SIG-M5 (cell line): ENCODE measurements at places on chromosomes 5 and 9.

GRCh38 chr9:20569525-20569924, 52.8 kb downstream of the MLLT3 start:
- DNase-seq: no peak

DNA sequence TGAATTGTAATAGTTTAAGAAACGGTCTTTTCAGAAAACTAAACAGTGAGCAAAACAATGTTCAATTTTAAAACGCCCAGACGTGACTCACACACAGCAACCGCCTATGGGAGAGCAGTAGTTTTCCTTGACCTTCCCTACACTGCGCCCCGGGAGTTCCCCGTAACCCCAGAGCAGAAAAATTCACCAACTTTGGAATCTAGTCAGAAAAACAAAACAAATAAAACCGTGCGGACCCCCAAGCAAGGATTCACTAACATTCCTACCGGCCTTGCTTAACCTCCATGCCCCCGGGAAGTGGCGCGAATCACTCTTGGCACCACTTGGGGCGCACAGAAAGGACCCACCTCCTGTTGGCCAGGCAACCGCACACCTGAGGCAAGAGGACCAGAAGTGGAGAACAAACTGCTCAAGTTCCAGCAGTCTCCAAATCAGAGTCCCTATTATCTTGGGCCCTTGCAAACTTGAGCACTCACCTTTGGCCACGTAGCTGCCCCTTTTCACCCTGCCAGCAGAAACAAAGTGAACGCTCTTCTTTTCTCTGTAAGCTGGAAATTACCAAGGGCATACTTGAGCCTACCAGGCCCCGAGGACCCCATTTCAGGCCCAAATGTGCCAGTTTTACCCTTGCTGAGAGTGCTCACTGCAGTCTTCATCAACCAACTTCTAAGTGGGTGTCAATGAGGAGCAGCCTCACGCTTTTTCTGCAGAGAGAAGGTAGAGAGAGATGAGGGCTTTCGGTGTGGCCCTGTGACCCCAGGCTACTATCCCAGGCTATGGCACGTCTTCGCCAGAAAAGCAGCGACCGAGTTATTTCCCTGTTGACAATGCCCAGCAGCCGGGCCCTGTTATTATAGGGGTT, 189.7 kb downstream of the MEF2C start:
- no peak for DNase-seq

- DNase-seq: no peak
Observed at GRCh38 chr5:149056616-149057165, 6.2 kb downstream of the SH3TC2 start.

DNA sequence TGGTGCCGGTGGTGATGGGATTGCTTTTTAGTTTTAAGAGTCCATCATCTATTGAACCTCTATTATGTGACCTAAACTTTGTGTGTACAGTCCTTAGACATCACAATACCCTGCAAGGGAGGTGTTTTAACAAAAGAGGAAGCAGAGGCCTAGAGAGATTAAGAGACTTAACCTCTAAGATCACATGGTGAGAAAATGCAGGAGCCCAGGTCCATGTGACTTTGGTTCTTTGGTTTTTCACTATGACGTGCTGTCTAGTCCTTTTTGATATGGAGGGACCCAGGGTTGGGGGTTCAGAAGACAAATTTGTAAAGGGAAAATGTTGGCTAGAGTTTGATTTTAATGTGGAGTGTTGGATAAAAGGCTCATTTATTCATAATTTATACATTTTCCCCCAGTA, 34.1 kb upstream of the TRMT10B start:
- DNase-seq: no peak

DNA sequence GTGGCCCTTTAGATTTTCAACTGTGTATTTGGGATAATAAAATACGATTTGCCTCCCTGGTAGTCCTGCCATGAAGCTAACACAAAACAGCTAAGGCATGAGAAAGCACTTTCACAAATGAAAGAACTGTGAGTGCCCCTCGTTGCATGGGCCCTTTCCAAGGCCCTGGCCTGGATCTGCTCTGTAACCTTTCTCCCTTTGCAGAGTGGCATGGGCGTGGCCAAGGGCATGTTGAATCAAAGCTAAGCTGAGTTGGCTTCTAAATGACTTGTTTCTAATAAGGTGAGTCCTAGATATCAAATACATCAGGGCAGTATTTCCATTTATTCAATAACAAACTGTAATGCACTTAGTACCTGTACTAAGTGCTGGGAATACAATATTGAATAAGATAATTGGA, 78.7 kb upstream of the PTPN3 start:
- DNase-seq: no peak

DNA sequence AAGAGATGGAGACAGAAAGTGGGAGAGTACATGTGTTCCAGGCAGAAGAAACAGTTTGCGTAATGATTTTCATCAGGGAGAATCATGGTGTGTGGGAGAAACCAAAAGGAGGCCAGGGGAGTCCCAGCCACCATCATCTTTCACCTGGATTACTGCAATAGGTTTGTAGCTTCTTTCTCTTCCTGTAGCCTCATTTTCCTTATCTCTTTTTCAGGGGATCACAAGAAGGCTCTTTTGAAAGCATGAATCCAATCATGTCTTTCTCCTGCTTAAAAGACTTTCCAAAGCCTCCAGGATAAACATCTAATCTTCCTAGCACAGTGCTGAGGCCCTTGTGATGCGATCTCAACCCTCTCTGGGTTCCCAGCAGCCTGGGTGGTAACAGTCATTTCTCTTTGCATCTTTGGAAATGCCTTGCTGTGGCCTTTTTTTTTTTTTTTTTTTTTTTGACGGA, 10.3 kb upstream of the GPBP1 start:
- DNase-seq: no peak

- no peak for DNase-seq
Observed at GRCh38 chr9:90102292-90102901, 497.6 kb downstream of the GADD45G start.

DNA sequence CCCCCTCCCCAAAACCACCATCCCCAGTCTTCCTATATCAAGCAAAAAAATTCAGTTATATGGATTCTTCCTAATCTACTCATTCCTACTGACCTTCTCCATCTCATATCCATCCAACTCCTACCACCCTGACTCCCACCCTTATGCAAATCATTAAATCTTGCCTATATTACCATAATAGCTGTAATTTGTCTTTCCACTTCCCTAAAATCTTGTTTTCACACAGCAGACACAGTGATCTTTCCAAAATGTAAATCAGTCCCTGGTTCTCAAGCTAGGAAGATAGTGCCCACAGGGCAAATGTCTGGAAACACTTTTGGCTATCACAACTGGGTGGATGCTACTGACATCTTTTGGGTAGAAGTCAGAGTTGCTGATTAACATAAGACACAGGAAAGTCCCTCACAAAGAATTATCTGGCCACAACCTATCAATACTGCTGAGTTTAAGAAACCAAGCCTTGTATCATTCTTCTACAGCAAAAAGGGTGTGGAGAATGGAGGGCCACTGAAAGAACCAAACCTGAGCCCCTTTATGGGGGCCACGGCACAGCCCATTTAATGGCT, 1.4 kb downstream of the SRA1 start:
- DNase-seq: no peak

GRCh38 chr5:1168796-1169195, 32.6 kb upstream of the SLC6A19 start:
- DNase-seq: no peak

GRCh38 chr9:117247266-117247665, 167.6 kb downstream of the ASTN2 start:
- no peak for DNase-seq

GRCh38 chr5:79510638-79511037, 3.3 kb downstream of the HOMER1 start:
- DNase-seq: no peak

GRCh38 chr5:159208514-159209437, 577 bp downstream of the RNF145 start:
- no peak for DNase-seq

DNA sequence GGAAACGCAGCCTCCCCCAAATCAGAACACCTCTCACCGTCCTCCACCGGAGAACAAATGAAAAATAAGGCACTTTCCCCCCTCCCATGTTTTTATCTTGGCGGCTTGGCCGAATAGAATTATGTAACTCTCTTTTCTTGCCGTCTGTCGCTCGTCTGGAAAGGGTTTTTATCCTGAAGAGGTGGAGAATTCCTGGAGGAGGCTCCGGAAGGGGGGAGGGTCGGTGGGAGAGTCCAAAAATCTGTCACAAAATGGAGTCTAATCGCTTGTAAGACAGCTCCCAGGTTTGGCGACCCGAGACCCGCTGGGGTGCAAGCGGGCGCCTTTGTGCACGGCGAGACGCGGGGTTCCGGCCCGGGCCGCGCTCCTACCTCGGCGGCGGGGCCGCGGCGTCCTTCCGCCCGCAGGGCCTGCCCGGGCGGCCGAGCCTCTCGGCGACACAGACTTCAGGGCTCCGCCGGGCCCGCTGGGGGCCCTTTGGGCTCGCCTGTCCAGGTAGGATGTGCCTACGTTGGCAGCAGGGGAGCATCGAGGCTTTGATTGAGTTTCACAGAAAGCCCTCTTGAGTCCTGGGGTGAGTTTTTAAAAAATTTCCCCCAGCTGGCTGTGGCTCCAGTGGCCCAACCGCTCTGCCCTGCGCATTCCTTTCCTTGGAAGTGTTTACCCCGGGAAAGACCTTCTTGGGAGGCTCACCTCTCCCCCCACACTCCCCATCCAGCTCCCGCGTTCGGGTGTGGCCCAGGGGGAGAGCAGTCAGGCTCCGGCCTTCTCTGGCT, 5.0 kb downstream of the LMX1B start:
- no peak for DNase-seq

- no peak for DNase-seq
Observed at GRCh38 chr5:14143841-14144585, 871 bp downstream of the TRIO start.

DNA sequence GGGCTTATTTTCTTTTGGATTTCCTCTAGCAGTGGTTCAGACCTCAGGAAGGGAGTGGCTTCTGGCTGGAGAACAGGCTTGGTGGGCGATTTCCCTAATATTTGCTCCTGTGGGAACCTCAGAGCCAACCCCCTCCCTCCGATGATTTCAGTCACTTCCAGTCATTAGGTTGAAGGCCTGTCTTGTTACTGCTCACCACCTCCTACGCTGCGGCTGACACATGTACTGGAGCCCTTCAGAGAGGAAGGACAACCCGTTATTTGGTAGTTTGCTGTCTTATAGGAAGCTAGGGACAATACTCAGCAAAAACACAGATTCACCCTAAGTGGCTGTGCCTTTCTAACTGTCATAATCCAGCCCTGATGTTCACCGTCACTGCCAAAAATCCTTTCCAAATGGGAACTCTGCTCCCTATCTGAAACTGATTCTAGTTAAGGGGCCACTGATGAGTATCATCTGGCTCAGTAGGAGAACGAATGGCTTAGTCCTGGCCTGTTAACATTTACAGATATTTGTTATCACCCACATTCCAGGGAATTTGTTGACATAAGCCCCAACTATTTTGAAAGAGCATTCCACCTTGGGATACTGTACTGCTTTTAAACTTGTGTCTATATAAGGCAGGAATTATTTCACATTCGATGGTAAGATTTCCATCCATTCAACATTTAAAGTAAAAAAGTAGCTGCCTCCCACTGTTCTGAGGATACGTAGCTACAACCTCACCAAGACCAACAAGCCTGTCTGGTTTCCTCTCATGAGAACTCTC, 29.3 kb upstream of the ANKH start:
- DNase-seq: no peak

DNA sequence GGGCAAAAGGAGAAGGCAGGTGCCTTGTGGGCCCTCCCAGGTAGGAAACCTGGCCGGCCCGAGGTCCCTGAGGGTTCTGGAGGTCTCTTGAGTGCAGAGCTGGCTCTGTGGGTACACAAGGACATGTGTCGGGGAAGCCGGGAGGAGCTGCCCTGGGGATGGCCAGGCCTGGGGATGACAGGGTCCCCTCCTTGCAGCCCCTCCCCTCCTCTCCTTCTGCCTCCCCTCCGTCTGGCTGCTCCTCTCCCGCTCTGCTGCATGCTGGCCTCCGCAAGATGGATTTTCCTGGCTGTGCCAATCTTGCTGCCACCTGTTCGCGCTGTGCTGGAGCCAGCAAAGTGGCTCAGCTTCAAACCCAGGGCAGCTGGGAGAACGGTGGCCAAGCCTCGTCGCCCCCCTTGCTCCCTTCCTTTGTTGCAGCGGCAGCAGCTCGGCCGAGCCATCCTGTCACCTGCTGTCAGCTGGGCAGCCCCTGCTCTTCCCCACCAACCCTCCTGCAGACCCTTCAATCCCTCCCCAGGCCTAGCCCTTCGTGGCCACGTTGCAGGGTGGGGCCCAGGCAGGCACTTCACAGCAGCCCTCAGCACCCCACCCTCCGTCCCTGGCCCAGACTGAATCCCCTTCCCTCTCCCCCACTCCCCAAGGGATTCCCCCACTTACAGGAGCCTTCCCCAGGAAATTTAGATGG, 17.6 kb upstream of the UNC5A start:
- no peak for DNase-seq

DNA sequence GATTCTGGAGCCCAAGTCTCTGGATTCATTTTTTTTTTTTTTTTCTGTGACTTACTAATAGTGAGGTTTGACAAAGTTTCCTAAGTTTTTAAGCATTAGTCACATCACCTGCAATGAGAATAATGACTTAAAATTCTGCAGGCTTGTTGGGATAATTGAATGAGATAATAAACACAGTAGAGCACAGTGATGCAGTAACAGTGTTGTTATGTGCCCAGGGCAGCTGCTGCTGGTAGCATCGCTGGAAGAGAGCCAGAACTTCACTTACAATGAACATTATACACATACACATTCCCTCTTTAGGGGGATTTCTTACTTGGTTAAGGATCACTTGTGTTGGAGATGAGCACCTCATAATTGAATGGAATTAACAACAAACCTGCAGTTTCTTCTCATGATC, 78.9 kb downstream of the ALDH7A1 start:
- DNase-seq: no peak

GRCh38 chr5:14528115-14528514, 53.5 kb upstream of the OTULINL start:
- DNase-seq: no peak

DNA sequence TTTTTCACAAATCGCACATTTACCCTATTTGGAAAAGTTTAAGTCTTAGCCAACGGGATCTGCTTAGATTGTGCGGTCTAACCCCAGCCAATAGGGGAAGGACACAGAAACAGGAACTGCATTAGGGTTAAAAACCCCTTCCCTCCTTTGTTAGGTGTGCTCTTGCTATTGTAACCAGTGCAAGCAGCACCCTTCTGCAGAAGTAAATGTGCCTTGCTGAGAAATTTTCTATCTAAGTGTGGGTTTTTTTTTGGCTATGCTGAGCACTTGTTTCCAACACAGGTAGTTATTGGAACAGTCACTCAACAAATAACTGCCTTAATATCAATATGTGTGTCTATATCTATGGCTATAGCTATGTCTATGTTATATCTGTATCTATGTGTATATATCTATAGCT, 190.0 kb downstream of the TRIM32 start:
- no peak for DNase-seq

- DNase-seq: no peak
Observed at GRCh38 chr5:79573983-79574890, 38.0 kb upstream of the TENT2 start.
